GM18507 (cell line): ENCODE measurements at places on chromosomes 2 and 18.

DNA sequence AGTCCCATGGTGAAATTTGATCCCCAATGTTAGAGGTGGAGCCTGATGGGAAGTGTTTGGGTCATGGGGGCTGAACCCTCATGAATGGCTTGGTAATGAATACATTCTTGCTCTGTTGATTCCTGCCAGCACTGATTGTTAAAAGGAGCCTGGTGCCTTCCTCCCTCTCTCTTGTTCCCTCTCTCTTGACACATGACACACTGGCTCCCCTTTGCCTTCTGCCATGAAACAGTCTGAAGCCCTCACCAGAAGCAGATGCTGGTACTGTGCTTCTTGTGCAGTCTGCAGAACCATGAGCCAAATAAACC, 30.6 kb upstream of the EPC2 start:
- DNase-seq = no peak

GRCh38 chr2:85868822-85869221, 20.0 kb downstream of the ST3GAL5 start:
- no peak for DNase-seq

DNA sequence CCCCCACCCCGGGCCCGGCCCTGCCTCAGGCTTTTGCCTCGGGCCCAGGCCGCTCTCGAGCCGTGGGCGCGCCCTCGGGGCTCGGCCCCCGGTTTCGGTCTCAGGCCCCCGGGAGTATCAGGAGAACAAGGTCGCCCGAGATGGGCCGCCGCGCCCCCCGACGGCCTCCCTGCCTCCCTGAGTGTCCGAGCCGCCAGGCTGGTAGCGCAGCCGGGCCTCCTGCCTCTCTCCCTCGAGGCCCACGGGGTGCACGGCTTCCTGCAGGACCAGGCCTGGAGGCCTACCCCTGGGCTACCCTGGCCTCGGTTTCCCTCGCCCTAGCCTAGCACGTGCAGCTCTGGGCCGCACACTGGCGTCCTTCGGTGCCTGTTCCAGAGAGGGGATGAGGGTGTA, 8.4 kb downstream of the GBX2 start:
- DNase-seq = no peak

GRCh38 chr2:162732946-162733698, 105.4 kb downstream of the KCNH7 start:
- no peak for DNase-seq

- no peak for DNase-seq
Measured at GRCh38 chr2:140199312-140199711, 1419.1 kb upstream of the NXPH2 start.

DNA sequence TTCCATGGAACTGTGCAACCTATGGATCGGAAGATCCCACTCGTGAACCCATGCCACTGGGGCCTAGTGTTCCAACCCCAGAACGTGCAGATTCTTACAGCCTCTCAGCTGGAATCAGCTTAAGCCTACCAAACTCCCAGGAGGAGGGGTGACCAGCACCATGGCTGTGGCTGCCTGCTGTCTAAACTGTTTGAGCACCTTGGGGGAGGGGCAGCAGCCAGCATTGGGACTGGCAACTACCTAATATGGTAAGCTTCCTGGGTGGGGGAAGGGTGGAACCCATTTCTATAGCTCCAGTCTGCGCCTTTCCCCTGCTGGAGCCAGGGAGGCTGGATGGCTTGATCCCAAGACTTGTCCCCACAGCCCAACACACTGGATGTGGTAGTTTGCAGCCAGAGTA, 10.7 kb upstream of the POLE4 start:
- DNase-seq = no peak

- DNase-seq = no peak
Measured at GRCh38 chr2:1607236-1607920, 136.9 kb downstream of the PXDN start.

- no peak for DNase-seq
Measured at GRCh38 chr2:122706757-122707223, 951.3 kb downstream of the TSN start.

GRCh38 chr18:42784632-42785031, 330.9 kb downstream of the RIT2 start:
- no peak for DNase-seq

DNA sequence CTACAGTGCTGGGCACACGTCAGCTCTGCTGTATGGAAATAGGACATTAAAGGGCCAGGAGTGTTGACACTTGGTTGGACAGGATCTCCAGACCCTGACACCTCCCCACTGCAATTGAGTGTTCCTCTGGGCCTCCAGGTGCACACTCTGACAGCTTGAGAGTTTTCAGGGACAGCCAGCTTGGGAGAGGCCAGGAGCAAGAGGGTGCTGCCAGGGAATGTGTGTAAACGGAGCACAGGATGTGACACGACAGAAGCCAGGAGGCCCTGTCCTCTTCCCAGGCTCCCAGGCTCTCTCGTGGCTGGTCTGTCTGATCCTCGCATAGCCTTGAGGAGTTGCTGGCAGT, 318.1 kb upstream of the HS6ST1 start:
- no peak for DNase-seq

DNA sequence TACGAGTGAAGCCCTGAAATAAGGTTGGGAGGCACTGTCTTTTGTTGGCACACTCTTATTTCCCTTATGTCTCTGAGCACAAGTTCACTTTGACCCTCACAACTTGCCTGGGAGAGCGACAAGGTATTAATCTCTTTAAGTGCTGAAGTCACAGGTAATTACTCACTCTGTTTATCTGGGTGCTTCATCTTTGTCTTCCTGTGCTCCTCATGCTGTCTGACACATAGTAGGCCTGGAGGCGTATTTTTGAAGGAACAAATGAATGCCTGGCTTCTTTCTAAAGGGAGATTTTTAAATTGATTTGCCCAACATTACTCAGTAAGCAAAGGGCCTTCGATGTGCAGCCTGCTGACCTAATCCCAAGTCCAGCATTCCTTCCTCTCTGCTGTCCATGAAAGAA, 507.1 kb upstream of the TNP1 start:
- DNase-seq = no peak

GRCh38 chr18:28163201-28163775, 13.6 kb downstream of the CDH2 start:
- DNase-seq = no peak

- DNase-seq = no peak
Measured at GRCh38 chr2:170298861-170299429, 121.0 kb downstream of the MYO3B start.

DNA sequence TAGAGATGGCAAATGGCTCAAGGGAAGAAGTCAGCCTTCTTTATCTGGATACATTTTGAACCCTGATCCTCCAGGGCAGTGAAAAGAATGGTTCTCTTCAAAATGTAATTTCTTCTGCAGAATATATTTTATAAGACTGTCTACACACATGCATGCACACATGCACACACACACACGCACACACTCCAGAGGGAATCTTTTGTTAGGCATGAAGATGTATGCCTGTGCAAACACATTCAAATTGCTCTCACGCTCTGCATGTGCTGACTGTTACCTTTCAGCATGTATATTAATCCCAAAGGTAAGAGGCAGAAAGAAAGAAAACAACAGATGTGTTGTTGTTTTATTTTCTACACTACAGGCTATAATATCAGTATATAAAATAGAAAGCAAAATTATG, 43.2 kb downstream of the SLC5A7 start:
- no peak for DNase-seq
